H4 (cell line): ENCODE measurements at places on chromosomes 4 and X. TPM values are rescaled to one million over a fixed set of nuclear protein-coding genes. Genes with fewer than 3 reads are reported as not detected.

DNA sequence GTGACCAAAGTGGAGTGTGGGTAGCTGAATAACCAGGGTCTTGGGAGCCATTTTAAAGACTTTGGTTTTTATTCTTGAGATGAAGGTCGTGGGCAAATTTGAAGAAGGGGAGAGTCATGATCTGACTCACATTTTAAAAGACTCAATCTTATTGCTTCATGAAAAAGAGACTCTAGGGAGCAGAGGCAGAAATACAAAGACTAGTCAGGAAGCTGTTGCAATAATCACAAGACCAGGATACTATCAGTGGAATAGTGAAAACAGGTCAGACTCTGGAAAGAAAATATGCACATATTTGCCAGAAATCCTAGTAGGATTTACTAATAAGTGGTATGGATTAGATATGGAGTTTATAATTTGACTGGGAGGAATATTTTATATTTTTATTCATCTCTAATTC is 448.4 kb downstream of the RAPGEF2 start:
- DNase-seq, result no peak

DNA sequence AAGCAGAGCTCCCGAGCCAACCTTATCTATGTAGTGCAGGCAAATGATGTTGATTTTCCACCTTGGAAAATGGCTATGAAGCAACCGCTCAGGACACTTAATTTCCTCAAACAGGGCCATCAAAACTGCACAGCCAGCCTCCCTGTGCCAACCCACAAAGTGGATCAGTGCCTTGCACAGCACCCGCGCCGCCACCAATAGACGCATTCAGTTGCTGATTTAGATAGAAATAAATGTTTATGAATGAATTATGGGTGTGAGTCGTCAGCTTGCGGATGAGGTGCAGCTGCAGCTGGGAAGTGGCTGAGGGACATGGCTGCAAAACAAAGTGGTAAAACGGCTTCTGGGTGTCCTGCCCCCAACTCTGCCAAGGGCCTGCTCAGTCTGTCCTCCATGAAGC is 47.0 kb downstream of the SOD3 start:
- no peak for DNase-seq

- no peak for DNase-seq
Observed at GRCh38 chr4:2306773-2307410, 45.0 kb upstream of the MXD4 start.

DNA sequence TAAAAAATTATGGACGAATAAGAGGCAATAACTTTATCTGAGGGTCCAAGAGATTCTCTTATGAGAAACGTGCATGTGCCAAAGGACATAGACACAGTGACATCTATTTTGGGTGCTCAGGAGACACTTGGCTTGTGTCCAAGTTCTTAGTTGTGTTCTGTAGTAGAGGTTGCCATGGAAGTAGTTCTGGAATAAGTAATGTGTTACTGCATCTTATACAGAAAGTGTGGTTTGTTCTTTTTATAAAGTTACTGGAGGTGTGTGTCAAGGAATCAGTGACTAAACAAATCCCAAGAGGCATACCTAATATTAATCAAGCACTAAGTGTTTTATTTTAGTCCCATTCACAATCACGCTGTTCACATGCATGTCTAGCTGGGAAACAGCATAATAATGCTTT is 305.7 kb downstream of the ARHGAP24 start:
- DNase-seq, result no peak

GRCh38 chr4:6659897-6660296 is 19.4 kb downstream of the MRFAP1 start:
- no peak for DNase-seq

- no peak for DNase-seq
Observed at GRCh38 chr4:58739275-58739674, 1629.1 kb upstream of the IGFBP7 start.

- DNase-seq, result peak; percentile 47
Observed at GRCh38 chrX:23773601-23774175, 9.3 kb upstream of the SAT1 start.

- DNase-seq, result peak; percentile 28
Observed at GRCh38 chr4:97153042-97153441, 990.2 kb downstream of the STPG2 start.

DNA sequence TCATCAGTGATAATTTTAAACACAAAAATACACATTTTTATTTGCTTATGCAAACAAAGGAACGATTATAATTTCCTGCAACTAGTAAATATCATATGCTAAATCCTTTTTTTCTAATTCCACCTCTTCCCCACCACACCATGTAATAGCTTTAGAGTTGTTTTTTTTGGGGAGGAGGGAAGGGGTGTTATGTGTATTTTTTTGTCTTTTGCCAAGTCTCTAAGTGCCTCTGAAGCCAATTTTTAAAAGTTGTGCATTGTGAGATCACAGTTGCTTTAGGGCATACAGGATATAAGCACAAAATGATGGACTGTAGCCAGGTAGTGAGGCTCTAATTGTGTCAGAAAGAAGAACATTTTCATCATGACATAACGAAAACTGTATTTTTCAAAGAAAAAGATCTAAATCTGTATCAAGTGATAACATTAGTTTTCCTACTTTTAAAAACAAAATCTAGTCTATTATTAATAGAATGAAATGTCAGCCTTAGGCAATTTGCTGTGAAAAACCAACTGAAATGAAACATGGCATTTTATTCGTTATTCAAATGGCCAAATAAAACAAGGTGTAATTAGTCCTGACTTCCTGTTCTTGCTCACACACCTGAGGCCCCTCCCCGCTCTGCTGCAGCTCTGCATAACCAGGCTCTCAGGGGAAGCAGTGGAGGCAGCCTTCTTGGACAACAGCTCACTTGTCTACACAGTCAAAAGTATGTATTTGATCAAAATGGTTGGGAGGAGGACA is 157.4 kb downstream of the PALLD start:
- DNase-seq, result no peak

GRCh38 chr4:38230121-38230801 is 270.1 kb downstream of the PTTG2 start:
- DNase-seq, result no peak

GRCh38 chr4:170089668-170090351 is at the start of gene AADAT:
TSS of gene AADAT (minus strand) at chr4:170089956. CDS start at chr4:170089690, 266 bp downstream.
- peak; percentile 61 for DNase-seq

DNA sequence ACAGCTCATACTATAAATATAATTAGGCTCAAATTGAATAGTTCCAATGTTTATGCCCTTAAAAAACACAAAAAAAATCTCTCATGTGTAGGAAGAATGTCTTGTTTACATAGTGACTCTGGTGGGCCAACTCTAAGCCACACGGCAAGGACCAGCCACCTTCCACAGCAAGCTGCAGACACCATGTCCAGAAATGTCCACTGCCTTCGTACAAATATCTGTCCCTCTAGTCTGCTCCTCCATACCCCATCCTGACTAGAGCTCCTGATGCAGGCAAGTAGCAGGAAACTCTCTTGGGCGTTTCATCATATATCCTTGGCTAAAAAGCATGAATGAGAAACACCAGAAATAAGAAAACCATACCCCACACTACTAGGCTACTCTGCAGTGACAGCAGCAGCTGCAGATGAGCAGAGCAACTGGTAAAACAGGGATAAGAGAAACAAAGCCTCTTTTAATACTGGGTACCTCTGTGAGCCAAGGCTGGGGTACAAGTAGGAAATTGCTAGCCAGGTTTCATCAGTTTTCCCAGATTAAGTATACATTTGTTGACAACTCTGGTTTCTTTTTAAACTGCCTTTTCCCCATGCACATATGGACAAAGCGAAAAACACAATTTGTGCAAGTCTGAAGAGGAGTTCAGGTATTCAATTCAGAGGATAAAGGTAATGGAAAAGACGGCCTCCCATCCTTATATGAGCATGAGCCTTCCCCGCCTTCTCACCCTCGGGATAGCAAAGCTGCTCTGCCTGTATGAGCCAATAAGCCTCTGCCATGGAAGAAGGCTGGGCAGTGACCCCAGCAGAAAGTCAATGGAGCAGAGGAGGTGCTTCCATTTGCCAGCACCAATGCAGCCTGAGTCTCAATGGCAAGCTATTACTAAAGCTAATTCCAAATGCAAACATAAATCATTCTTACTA is 245.4 kb downstream of the DCLK2 start:
- DNase-seq, result no peak

DNA sequence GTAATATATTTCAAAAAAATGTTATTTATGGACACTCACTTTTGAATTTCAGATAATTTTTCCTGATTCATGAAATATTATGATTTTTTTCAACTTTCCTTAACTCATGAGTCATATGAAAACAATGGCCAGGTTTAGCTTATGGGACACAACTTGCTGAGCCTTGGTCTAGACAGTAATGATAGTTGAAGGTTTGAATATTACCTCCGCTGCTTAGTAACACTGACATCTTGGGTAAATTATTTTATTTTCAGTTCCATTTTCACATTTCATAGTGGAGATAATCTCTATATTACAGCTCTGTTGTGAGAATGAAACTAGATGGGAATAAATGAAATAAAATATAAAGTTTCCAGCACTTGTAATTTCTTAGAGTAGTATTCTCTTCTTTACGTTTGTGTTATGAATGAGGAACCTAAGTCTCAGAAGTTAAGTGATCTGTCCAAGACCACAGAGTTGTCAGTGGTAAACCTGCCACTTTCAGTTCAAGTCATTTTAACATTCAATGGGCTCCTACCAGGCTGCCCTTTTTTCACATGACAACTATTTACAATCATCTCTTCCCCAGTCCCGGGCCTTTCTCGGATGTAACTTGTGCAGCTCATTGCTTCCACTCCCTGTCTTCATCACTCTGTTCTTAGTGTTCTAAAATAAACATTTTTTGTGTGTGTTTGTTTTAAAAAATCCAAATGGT is 46.8 kb upstream of the GC start:
- no peak for DNase-seq

DNA sequence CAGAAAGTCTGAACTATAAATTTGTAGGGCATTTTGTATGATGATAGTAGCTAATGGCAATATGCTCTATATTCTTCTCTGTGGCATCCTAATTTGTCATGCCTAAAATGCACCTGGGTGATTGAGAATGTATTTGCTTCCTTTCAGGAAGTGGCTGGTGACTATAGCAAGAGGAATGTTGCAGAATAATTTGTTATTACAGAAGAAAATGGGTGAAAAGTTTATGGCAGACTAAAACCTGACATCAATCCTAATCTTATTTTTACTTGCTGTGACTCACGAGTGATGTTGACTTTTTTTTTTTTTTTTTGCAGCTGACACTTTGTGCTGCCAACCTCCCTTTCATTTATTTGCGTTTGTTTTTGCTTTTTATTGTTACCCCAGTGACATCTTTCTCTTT is 141.1 kb downstream of the MSL3 start:
- DNase-seq, result peak; percentile 36

GRCh38 chr4:103497692-103498091 is 222.1 kb downstream of the TACR3 start:
- DNase-seq, result no peak

- DNase-seq, result no peak
Observed at GRCh38 chr4:185479507-185479971, 8.0 kb upstream of the CCDC110 start.

DNA sequence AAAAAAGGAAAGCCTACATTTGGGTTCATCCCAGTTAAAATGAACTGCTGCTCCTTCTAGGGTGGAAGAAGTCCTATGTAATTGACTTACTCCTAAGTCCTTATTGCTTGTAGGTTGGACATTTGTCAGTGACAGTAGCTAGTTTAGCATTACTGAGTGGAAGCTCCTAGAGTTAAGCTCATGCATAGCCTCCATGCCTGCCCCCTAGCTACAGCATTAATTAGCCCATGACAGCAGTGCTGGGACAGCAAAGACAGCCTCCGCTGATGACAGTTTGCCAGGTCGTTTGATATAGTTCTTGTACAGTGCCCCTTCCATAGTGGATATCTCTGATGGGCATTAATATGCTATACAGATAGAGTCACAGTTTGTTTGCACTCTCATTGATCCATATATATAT is 18.7 kb upstream of the GALNTL6 start:
- DNase-seq, result no peak

GRCh38 chr4:20698382-20698781 is 1.9 kb upstream of the PACRGL start:
- DNase-seq, result peak; percentile 19

GRCh38 chrX:130079824-130080406 is 30.4 kb downstream of the ELF4 start:
- peak; percentile 47 for DNase-seq

- no peak for DNase-seq
Observed at GRCh38 chr4:15161439-15161838, 159.2 kb downstream of the CPEB2 start.

- no peak for DNase-seq
Observed at GRCh38 chr4:186348433-186348832, 82.4 kb downstream of the F11 start.

- no peak for DNase-seq
Observed at GRCh38 chr4:4387531-4388310, 819 bp downstream of the NSG1 start.

DNA sequence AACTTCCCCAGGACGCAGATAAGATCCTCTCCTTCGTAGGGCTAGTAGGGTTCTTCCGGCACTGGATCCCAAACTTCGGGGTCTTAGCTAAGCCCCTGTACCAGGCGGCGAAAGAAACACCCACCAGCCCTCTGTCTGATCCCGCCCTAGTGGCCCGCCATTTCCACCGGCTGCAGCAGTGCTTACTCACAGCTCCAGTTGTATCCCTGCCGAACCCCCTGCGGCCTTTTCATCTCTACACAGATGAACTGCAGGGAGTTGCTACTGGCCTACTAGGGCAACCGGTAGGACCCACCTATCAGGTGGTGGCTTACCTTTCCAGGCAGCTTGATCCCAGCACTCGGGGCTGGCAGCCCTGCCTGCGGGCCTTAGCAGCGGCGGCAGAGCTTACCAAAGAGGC is 961.2 kb downstream of the RPA4 start:
- DNase-seq, result no peak

- DNase-seq, result no peak
Observed at GRCh38 chr4:147481577-147482109, 746 bp downstream of the EDNRA start.

- no peak for DNase-seq
Observed at GRCh38 chr4:85708468-85708867, 233.5 kb downstream of the ARHGAP24 start.

GRCh38 chrX:82757614-82758013 is 750.5 kb upstream of the POU3F4 start:
- DNase-seq, result no peak

- peak; percentile 50 for DNase-seq
Observed at GRCh38 chr4:1192493-1193205, 20.3 kb upstream of the SPON2 start.

GRCh38 chr4:1400831-1401408 is 5.3 kb downstream of the NKX1-1 start:
- no peak for DNase-seq

ZCCHC12 gene
- not detected in 2 replicates for total RNA-seq

AWAT2 gene
- not detected in 2 replicates for total RNA-seq

MAOB gene
- not detected in 2 replicates for total RNA-seq

INTU gene
- 0.37 and 2.2 TPM in 2 replicates for total RNA-seq

ASB9 gene
- total RNA-seq, result 16.1 and 17.5 TPM in 2 replicates

PDLIM5 gene
- total RNA-seq, result 21.1 and 34.7 TPM in 2 replicates

SPIN2B gene
- 7.1 and 12.5 TPM in 2 replicates for total RNA-seq

TMPRSS11F gene
- not detected in 2 replicates for total RNA-seq

TLL1 gene
- 0.14 and 0.93 TPM in 2 replicates for total RNA-seq

SPARCL1 gene
- 0.12 TPM in 1 of 2 replicates, not detected in the other for total RNA-seq

CC2D2A gene
- total RNA-seq, result 9.3 and 16.3 TPM in 2 replicates

INTS6L gene
- 1.6 and 3.9 TPM in 2 replicates for total RNA-seq

ZNF185 gene
- 0.37 and 0.62 TPM in 2 replicates for total RNA-seq
